ENCODE measurements at places on chromosomes 1 and 21.

DNA sequence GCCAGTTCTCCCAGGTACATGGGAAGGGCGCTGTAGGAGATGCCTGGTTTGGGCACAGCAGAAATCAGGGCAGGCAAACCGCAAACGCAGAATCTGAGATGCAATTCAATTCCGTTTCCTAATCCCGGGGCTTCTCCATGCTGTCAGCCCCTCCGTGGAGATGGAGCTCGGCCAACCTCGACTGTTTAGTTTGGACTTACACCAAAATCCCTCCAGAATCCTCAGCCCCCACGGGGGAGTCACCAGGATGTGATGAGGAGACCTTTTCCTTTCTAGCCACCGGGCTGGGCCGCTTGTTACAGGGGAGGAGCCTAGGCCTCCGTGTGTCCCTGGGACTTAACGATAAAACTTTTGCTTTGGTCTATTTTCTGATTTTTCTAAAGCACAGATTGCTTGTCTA lies 7.9 kb downstream of the SLC2A7 start:
- DNase-seq = no peak

- no peak for DNase-seq
Measured at GRCh38 chr1:220182656-220183055, 88.7 kb downstream of the IARS2 start.

DNA sequence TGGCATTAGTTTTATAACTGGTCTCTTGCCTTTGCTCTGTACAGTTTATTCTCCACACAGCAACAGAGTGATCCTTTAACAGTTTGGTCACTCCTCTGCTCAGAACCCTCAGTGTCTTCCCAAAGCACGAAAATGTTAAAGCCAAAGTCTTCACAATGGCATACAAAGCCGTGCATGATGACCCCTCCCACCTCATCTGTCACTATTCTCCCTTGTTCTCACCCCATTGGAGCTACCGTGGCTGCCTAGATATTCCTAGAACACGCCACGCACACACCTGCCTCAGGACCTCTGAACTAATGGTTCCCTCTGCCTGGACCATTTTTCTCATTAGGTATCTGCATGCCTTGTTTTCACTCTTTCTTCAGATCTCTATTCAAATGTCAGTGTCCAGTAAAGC lies 8.6 kb upstream of the SEMA4A start:
- DNase-seq = no peak

DNA sequence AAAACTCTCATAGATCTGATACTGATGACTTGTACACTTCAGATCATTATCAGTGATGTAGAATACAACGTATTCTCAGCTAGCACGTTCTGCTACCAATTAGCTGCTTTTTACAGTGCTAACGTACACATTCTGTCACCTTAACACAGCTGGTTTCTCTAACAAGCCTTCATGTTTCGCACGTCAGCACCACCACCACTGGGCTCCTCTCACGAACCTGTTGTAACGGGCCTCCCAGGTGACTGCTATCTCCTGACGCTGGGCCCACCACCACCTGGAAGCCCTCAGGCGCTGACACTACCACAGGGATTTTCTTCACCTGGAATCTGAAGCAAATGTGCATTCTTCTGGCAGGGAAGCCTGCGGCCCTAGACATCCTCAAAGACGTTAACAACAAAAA lies 19.8 kb downstream of the TOMM20 start:
- no peak for DNase-seq

DNA sequence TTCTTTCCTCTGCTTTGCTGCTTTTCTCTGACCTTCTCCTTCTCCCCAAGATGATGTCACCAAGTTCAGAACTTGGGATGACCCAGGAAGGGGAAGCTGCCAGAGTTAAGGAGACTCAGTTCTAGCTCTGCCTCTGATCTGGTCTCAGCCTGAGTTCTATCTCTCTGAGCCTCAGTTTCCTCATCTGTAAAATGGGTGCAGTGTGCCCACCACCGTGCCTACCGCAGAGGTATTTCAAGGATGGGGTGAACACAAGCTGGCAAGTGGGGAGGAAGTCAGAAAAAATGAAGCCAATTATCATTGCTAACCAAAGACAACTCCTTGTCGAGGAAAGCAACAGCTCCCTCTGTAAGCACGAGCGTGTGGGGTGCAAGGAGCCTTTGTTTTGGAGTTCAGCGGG lies 249.7 kb downstream of the KAZN start:
- no peak for DNase-seq

DNA sequence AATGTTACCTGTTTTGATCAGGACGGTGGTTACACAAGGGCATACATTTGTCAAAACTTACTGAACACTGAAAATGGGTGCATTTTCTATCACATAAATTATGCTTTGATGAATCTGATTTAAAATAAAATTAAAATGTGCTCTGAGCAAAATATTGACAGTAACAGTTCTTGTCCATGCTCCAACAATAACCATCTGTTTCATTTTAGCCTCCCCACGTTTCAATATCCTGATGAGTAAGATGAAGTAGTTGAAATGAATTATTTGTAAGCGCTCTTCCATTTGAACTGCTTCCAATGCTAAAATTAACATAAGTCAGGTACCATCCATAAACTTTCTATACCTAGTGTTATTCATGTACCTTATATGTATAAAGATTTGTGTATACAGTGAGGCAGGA lies 365.4 kb downstream of the LTN1 start:
- no peak for DNase-seq

DNA sequence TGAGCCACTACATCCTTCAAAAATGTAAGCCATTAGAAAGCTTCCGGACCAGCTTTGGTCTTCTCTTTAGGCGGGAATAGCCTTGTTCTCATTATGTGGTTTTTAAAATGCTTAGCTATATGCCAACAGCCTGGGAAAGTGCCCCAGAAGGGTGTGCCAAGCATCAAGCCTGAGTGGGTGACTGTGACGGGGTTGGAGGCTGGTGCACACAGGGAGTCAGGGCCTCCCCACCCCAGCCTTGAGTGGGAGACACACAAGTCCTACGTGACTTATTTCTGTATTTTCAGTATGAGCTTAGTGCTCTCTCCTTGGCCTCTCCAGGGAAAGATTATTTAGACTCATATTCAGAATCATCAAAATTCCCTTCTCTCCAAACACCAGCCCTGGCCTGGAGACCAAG lies 9.8 kb downstream of the UBASH3A start:
- DNase-seq = no peak

DNA sequence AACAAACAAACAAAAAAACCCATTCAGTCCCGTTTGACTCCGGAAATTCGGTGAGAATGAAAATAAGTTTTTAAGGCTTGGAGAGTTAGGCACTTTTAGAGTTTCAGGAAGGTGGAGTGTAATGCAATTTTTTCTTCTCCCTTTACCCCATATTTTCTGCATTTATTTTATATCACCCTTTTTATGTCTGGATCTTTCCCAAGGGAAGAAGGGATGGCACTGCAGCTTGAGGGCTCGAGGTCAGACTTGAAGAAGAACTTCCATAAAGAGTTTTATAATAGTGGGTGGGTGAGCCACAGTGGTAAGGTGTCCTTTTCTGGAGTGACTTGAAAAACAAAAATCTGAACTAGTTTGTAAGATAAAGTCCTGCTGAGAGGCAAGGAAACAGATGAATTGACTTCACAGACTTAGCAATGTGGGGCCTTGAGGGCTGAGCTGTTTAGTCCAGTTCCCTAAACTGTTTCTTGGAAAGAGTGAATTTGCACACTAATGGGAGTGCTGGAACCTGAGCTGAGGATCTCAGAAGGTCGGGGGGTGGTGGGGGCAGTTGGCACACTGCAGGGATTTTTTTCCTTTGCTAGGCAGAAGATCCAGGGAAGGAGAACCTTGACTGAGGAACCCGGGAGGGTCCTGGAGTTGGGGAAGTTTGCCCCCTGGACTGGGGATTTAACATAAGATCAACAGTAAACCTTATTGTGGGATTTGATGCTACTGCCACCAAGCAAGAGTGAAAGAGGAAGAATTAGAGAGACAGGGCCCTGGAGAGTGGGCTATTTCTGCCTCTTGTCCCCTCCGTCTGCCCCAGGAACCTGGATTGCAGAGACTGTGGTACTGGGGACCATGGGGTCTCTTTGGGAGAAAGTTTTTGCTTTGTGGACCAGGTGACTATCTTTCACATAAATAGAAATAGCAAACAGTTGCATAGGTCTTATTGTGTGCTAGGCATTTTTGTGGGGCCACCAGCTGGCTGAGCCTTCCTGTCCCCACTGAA lies 1.8 kb upstream of the MEX3A start:
- DNase-seq = no peak

- no peak for DNase-seq
Measured at GRCh38 chr1:185526344-185527307, 207.6 kb upstream of the HMCN1 start.

GRCh38 chr1:51564124-51564523 lies 45.1 kb upstream of the EPS15 start:
- no peak for DNase-seq

- no peak for DNase-seq
Measured at GRCh38 chr1:154414606-154415005, 9.5 kb downstream of the IL6R start.

- DNase-seq = no peak
Measured at GRCh38 chr1:224205438-224205840, 22.4 kb downstream of the DEGS1 start.

DNA sequence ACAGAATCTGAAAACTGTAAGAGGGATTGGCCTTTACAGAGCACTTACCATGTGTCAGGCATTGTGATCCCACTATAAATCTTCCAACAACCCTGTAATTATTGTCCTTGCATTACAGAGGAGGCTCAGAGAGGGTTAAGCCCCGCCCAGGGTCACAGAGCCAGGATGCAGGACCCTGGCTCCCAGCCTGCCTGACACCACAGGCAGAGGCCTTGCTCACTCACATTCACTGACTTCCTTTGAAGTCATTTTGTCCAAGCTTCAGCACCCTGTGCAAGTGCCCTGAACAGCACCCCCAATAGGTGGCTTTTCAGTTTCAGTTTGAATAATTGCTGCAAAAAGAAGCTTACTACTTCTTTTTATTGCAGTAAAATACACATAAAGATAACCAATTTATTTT lies 256.8 kb upstream of the NFIA start:
- peak; percentile 27 for DNase-seq

DNA sequence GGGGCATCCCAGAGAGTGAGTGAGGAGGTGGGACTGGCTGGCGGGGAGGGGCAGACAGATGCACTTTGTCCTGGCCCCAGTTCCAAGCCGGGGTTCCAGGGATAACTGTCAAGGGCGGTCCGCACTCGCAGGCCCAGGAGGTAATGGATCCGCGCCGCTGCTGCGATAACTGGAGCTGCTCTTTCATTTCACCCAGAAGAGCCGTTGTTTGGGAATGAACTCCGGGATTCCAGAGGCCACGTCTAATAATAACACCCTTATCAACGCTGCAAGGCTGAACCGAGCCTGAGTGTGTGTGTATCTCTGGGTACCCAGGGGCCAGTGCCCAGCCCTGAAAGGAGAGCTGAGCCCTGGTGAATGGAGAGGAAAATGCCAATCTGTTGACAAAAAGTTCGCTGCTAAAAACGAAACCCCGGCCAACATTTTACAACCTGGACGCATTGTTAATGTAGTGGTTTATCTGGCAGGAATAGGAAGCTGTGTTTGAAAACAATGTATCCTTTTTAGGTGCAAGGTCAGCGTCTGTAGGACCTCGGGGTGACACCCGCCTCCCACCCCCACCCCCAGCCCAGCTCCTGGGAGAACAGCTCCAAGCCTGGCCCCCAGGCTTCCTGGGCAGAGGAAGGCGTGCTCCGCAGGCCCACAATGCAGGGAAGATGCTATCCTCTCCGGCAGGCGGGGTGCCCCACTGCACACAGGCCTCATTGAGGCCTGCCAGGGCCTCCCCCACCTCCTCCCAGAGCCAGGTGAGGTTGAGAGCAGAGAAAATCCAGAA lies 119.7 kb downstream of the PROX1 start:
- no peak for DNase-seq

DNA sequence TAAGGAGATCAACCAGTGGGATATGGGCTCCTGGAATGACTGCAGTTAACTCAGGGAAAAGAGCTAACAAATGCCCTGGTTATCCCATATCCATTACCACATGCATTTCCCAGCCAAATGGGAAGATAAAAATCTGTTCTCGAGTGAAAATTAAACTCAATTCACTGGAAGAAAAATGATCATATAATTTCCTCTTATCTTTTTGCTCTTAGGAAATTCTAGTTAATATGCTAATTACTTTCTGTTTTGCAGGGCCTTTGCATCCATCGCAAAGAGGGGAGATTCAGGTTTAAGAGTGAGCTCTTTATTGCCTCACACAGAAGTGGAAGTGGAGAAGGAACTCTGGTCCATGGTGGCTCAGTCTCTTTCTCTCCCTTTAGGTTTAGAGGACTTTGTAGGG lies 3.9 kb upstream of the IL24 start:
- DNase-seq = no peak

DNA sequence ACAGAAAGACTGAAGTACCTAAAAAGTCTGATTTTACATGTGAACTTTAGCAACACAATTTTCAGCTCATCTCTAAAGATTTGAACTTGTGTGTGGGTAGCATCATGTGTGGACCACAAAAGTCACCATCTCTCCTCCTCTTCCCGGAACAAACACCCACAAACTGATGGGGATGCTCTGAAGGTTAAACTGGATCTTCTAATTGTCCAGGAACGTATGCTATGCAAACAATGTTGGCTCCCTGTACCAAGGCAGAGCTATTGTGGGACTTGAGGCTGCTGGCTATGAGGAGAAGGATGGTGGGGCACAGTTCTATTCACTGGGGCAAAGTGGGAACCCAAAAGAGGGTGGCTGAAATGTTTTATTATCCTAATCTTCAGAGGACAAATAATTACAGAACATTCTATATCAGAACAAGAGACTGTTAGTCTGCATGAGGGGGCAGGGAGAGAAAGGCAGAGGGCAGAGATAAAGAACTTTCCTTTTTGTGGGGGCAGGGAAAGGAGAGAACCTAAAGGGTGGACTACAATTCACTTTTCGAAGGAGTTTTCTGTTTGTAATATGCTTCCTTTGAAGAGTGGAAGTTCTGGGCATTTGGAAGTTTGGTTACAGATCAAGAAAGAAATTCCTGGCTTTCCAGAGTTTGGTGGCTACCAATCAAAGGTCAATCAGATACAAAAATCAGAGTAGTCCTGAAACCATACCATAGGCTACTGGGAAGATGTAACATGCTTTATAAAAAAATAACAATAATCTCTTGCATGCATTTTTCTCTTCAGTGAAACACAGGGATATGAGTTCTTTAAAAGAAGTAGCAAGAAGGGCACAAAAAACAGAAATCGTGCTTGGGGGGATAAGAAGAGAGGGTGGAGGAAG lies 62.9 kb downstream of the GADD45A start:
- no peak for DNase-seq

- DNase-seq = no peak
Measured at GRCh38 chr21:39805983-39806382, 61.0 kb downstream of the IGSF5 start.

GRCh38 chr1:114671011-114671938 lies 1.4 kb upstream of the DENND2C start:
- DNase-seq = no peak

DNA sequence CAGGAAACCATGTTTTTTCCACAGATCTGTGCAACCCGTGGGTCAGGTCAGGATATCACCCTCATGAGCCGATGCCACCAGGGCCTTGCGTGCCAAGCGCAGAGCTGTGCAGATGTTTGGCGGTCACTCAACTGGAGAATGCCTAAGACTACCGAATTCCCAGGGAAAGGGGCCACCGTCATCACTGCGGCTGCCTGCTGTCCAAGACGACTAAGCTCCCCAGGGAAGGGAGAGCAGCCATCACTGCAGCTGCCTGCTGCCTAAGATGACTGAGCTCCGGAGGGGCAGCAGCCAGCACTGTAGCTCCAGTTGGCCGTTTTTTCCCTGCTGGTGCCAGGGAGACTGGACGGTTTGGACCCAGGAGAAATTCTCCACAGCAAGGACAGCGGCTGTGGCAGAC lies 31.1 kb downstream of the AKT3 start:
- no peak for DNase-seq

All from COR-L47 (cell line).